ENCODE measurements at places on chromosomes 16 and 17. TPM values are rescaled to one million over a fixed set of nuclear protein-coding genes. Genes with fewer than 3 reads are reported as not detected.

C1QTNF8 gene
- polyA plus RNA-seq, result not detected

KDM6B gene
- 35.4 TPM for polyA plus RNA-seq

DNA sequence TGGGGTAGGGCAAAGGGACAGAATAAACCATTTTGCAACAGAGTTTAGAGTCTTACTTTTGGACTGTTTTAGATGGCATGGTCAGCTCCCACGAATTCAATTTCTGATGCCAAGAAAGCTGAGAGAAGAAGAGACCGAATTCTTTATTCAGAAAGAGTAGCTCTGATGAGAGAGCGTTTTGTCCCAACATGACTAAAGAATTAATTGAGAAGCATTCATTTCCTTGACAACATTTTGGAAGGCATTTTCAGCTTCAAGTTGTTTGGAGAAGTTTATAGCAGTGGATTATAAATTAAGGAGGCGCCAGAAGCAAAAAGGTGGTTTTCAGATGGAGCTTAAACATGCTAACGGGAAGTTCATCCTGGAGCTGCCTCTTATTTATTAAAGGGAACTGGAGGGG, 12.2 kb downstream of the GAN start:
- DNase-seq, result no peak

GRCh38 chr17:47218896-47219430, 9.8 kb downstream of the MYL4 start:
- DNase-seq, result no peak

DNA sequence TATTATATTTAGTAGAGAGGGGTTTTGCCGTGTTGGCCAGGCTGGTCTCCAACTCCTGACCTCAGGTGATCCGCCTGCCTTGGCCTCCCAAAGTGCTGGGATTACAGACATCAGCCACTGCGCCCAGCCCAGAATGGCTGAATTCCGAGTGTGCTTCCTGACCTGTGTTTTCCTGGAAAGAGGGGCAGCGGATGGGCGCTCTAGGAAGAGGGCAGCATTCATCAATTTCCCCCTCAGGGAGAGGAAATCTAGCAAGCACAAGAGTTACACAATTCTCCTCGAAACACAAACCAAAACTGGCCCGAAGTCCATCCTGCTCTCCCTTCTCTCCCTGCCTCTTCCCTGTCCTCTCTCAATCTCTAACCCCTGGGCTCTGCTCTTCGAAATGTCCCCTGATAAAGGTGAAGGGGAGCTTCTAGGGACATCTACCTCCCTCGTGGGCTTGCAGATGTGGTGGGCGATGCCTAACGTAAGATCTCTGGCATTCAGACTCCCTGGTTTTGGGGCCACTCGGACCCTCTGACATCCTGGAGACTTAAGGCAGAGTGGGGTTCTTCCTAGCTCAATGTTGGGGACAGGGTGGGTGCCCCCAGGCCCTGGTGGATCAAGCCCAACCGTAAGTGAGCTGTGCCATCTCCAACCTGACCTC, 1.0 kb downstream of the IL27 start:
- no peak for DNase-seq

- no peak for DNase-seq
Measured at GRCh38 chr17:76889323-76889722, 21.1 kb downstream of the MGAT5B start.

GRCh38 chr16:77299395-77299794, 100.2 kb downstream of the SYCE1L start:
- DNase-seq, result no peak
